ENCODE measurements at places on chromosomes 11 and 22.

- no peak for DNase-seq
These were observed 87.8 kb downstream of the CWC15 start for GRCh38 chr11:94885581-94885980.

GRCh38 chr11:17799147-17799546, 64.6 kb downstream of the KCNC1 start:
- no peak for DNase-seq

GRCh38 chr22:25753252-25753651, 11.3 kb downstream of the MYO18B start:
- no peak for DNase-seq

DNA sequence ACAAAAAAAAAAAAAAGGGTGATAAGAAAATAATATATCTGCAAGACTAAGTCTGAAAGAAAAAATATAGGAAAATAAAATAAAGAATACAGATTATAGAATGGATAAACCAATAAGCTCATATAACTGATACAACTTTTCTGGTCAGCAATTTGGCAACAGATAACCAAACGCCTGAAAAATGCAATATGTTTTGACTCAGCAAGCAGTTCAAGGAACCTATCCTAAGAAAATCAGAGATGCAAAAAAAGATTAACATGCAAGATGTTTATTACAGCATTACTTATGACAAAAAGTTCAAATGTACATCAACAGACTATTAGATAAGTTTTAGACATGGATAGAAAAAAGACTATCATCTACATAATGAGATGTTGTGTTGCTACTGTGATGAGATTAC, 27.1 kb upstream of the GAB2 start:
- DNase-seq = no peak

- no peak for DNase-seq
These were observed 77.3 kb downstream of the COMMD9 start for GRCh38 chr11:36211761-36212430.
